ENCODE measurements at places on chromosomes 6 and 20.

GRCh38 chr6:88616380-88616779, 347.0 kb downstream of the RNGTT start:
- no peak for DNase-seq

DNA sequence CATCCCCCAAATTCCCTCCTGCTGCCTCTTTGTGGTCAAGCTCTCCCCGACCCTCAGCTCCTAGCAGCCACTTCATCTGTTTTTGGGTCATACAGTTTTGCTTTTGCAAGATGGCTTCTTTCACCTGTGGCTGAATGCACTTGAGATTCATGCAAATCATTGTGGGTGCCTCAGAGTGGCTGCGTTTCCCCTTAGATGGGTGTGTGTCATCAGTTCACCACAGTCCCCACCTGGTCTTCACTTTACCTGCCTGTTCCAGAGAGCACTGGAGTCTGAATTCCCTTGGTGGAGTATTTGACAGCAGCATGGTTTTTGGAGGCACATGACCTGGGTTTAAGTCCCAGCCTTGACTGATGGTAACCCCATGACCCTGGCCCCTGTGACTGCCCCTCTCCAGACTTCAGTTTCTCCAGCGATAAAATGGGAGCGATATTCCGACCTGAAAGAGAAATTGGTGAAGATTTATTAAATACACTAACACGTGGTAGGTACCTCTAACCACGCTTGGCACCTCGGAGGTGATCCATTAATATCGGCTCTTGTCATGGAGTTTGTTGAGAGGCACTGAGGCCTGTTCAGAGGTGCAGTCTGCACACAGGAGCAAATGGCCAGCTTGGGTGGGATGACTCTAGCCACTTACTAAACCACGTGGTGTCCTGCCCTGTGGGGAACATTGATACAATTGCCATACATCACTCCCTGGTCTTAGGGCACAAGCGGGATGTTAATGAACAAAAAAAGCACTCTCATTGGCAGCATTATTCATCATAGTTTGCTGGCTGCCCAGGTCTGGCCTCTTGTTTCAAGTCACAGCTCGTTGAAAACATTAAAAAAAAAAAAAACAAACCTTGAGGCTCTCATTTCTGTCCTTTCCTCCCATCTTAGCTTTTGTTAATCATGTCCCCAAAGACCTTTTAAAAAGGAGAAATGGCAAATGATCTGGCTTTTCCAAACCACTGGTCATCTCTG, 167.2 kb upstream of the KCNG1 start:
- no peak for DNase-seq

GRCh38 chr6:134312038-134312660, 5.8 kb downstream of the SGK1 start:
- DNase-seq, result no peak

DNA sequence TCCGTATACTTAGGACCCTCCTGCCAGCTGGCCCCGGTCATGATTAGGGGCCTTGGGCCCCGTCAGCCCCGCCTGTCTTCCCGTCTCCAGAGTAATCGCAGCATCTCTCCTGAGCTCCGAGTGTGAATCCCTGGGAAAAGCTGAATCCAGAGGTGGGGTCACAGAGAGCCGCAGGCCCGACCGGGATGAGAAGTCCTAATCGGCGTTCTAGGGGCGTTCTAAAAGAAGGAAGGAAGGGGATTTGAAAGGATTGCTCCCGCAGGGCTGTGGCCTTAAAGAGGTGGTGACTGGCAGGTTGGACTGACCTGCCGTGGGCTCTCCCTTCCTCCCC, 371 bp downstream of the HMGN4 start:
- no peak for DNase-seq

DNA sequence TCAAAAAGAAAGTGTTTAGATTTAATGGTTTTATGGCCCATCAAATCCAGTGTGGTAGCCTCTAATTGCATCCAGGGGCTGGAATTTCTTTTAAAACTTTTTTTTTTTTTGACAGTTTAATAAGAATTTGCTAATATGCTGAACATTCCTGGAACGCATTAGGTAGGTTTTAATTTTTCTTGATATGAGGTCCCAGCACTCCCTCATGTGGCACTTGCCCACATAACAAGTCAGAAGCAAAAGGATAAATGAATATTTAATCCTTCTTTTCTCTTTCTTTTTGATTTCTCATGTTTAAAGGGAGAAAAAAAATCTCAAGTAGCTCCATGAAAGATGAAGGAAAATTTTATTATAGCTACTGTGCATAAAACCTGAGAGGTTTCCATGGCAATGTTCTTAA, 13.5 kb downstream of the HAO1 start:
- peak; percentile 4 for DNase-seq
